Purkinje cell (primary cell): ENCODE measurements at places on chromosomes 6 and 20. TPM values are rescaled to one million over a fixed set of nuclear protein-coding genes. Genes with fewer than 3 reads are reported as not detected.

OR2J3 gene
- not detected in 2 replicates for polyA plus RNA-seq

BPIFB1 gene
- polyA plus RNA-seq: not detected in 2 replicates

RNF144B gene
- polyA plus RNA-seq: 0.45 and 1.4 TPM in 2 replicates

TMEM217 gene
- polyA plus RNA-seq: 0.34 and 4.2 TPM in 2 replicates

PMEPA1 gene
- polyA plus RNA-seq: 0.94 and 1.9 TPM in 2 replicates

POPDC3 gene
- polyA plus RNA-seq: 13.0 and 13.5 TPM in 2 replicates

MCHR2 gene
- not detected in 2 replicates for polyA plus RNA-seq

ADGRF5 gene
- 0.06 TPM in 1 of 2 replicates, not detected in the other for polyA plus RNA-seq

UBD gene
- not detected in 2 replicates for polyA plus RNA-seq

LGSN gene
- polyA plus RNA-seq: 0.65 TPM in 1 of 2 replicates, not detected in the other

BTBD9 gene
- polyA plus RNA-seq: 9.5 and 15.7 TPM in 2 replicates

VARS1 gene
- 5.9 and 6.1 TPM in 2 replicates for polyA plus RNA-seq

TRIM15 gene
- not detected in 2 replicates for polyA plus RNA-seq

NOX3 gene
- polyA plus RNA-seq: 2.4 TPM in 1 of 2 replicates, not detected in the other

AGPAT4 gene
- 0.52 and 3.0 TPM in 2 replicates for polyA plus RNA-seq

SGK1 gene
- polyA plus RNA-seq: 5.7 and 6.7 TPM in 2 replicates

RIPOR3 gene
- not detected in 2 replicates for polyA plus RNA-seq

RSPO3 gene
- polyA plus RNA-seq: 69.2 and 85.3 TPM in 2 replicates

WFDC2 gene
- 4.3 and 6.1 TPM in 2 replicates for polyA plus RNA-seq

PRRT1 gene
- polyA plus RNA-seq: 88.8 and 97.9 TPM in 2 replicates

NEU1 gene
- polyA plus RNA-seq: 15.2 and 16.1 TPM in 2 replicates

ALDH8A1 gene
- polyA plus RNA-seq: 1.2 and 2.2 TPM in 2 replicates

MMP24 gene
- polyA plus RNA-seq: 0.22 and 0.46 TPM in 2 replicates

FOXC1 gene
- 0.11 TPM in 1 of 2 replicates, not detected in the other for polyA plus RNA-seq

BCL2L1 gene
- 1.2 and 6.4 TPM in 2 replicates for polyA plus RNA-seq

NINL gene
- polyA plus RNA-seq: 0.27 and 1.1 TPM in 2 replicates

SPEF1 gene
- polyA plus RNA-seq: 0.20 TPM in 1 of 2 replicates, not detected in the other

EPHA7 gene
- 33.8 and 40.9 TPM in 2 replicates for polyA plus RNA-seq

LY6G5B gene
- polyA plus RNA-seq: 0.24 and 1.8 TPM in 2 replicates

ENPP4 gene
- 46.4 and 52.1 TPM in 2 replicates for polyA plus RNA-seq

SIGLEC1 gene
- polyA plus RNA-seq: not detected in 2 replicates

PLEKHG1 gene
- 0.15 and 0.41 TPM in 2 replicates for polyA plus RNA-seq

PRICKLE4 gene
- not detected in 2 replicates for polyA plus RNA-seq

TNFRSF21 gene
- polyA plus RNA-seq: 73.4 and 82.4 TPM in 2 replicates

COL9A3 gene
- 1.3 and 1.8 TPM in 2 replicates for polyA plus RNA-seq

PXMP4 gene
- 10.3 and 15.6 TPM in 2 replicates for polyA plus RNA-seq

ASIP gene
- not detected in 2 replicates for polyA plus RNA-seq

DLL1 gene
- polyA plus RNA-seq: 0.17 and 1.3 TPM in 2 replicates

HNF4A gene
- polyA plus RNA-seq: not detected in 2 replicates

HDGFL1 gene
- not detected in 2 replicates for polyA plus RNA-seq

MEP1A gene
- polyA plus RNA-seq: not detected in 2 replicates

PREX1 gene
- 1.9 and 3.0 TPM in 2 replicates for polyA plus RNA-seq

ZNF337 gene
- polyA plus RNA-seq: 2.4 and 5.3 TPM in 2 replicates

FAM50B gene
- 11.7 and 11.8 TPM in 2 replicates for polyA plus RNA-seq

RSPH4A gene
- polyA plus RNA-seq: 0.58 and 2.7 TPM in 2 replicates

SNX3 gene
- 409 and 427 TPM in 2 replicates for polyA plus RNA-seq

PTCRA gene
- not detected in 2 replicates for polyA plus RNA-seq

EFCAB8 gene
- not detected in 2 replicates for polyA plus RNA-seq
